A549 treated with RU486 at 1 μM for 4 hours (cell line): ENCODE measurements at places on chromosomes 4 and X. TPM values are rescaled to one million over a fixed set of nuclear protein-coding genes. Genes with fewer than 3 reads are reported as not detected.

The RNF175 gene
- total RNA-seq = not detected in 5 replicates

The ADH7 gene
- total RNA-seq = not detected in 5 replicates

The NUP62CL gene
- 14.1 to 22.2 TPM (median 17.0 TPM) in 5 replicates for total RNA-seq

The F9 gene
- total RNA-seq = not detected in 5 replicates

The SHROOM4 gene
- not detected in 5 replicates for total RNA-seq
